ENCODE measurements at places on chromosomes 3 and 15. TPM values are rescaled to one million over a fixed set of nuclear protein-coding genes. Genes with fewer than 3 reads are reported as not detected.
A peak's percentile ranks its signal among the peaks of the same experiment; 100 is the strongest.

DNA sequence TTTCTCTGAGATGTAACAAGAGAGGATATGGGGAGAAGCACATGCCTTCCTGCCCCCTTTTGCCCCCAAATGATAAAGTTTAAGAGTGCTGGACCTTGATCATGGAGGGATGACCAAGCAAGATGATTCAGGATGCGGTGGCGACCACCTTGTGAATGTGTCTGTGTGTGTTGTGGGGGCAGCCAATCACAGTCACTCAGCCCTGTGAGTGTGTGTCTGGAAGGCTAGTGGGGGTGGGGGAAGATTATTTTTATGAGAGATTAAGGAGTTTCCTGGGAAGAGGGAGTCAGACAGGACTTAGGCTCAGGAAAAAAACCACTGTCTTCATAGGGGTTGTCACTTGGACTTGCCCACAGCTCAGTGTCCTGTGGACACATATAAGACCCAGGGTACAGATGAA lies 57.8 kb upstream of the KY start:
- peak; percentile 7 for DNase-seq

The SLC15A2 gene
- 0.63 TPM for total RNA-seq

The FBXW12 gene
- total RNA-seq = 0.46 TPM

DNA sequence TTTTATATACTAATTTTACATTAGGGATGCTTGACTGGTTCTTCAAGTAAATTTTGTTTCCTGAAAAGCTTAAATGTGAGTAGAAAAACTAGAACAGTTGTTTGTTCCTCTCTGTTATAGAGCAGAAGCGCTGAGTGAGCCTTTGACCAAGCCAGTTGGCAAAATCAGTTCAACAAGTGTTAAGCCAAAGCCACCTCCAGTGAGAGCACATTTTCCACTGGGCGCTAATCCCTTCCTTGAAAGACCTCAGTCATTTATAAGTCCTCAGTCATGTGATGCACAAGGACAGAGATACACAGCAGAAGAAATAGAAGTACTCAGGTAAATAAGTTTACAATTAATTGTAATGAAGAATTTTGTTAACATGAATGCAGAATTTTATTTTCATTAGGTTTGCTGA lies 14.6 kb downstream of the CAPN7 start:
- DNase-seq = no peak

The GRAMD1C gene
- total RNA-seq = 2.0 TPM

The GOLGA8K gene
- total RNA-seq = not detected

The LRRC31 gene
- not detected for total RNA-seq

The IGDCC3 gene
- total RNA-seq = 0.27 TPM

GRCh38 chr3:170852324-170852723 lies 17.7 kb downstream of the RPL22L1 start:
- DNase-seq = no peak

The CIDEC gene
- not detected for total RNA-seq

The GPR87 gene
- 16.7 TPM for total RNA-seq

DNA sequence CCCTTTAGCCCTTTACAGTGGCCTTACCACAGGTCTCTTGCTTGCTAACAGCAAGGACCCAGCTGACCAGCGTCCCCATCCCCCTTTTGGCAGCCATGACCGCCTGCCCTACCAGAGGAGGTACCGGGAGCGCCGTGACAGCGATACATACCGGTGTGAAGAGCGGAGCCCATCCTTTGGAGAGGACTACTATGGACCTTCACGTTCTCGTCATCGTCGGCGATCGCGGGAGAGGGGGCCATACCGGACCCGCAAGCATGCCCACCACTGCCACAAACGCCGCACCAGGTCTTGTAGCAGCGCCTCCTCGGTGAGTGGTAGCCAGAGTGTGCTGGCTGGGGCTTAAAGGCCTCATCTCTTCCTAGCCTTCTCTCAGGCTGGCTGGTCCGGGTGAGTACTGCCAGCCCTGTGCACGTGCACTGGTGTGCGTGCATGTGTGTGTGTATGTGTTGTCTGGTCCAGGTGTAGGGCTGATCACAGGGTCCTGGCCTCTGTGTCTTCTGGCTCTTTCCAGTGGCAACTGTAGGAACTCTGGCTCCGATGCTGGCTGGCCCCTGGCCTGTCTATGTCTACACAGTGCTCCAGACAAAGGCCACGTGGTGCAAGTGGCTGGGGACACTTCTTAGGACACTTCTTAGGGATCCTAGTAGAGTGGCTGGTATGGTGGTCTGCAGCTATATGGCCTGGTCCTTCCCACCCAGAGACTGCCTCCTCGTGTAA lies 4.4 kb downstream of the CLK3 start:
- no peak for DNase-seq

The AADACL2 gene
- total RNA-seq = not detected

DNA sequence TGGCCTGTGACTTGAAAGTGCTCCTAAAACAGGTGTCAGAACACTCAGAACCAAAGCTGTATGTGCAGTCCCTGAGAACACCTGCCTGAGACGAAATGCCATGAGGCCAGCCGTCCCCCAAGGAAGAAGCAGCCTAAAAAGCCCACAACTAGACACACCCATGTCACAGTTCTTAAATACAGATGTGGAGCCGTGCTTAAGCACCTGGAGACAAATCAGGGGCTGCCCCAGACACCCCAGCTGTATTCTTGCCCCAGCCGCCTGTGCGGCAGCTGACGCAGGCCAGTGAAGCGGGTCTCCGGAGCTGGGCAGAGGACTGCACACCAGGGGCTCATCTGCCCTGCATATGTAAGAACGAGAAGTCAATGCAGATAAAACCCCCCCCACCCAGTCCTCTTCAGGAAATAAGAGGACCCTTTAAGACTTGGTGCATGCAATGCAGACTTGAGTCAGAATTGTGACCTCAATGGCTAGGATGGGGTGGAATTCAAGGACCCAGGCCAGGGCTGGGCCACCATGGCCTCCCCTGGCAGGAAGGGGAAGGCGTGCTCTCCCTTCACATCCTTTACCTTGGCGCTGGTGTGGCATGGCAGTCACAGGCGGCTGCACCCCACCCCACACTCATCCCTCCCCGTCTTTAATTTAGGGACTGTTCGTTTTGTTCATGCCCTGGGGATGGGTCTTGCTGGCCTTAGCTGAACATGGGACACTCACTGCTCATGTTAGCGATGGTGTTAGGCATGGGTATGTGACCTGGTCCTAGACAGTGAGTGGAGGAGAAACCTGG lies 27.7 kb upstream of the PLXNA1 start:
- DNase-seq = no peak

- DNase-seq = no peak
Measured at GRCh38 chr15:100988297-100988696, 69.1 kb downstream of the LRRK1 start.

The CCRL2 gene
- total RNA-seq = 0.48 TPM

DNA sequence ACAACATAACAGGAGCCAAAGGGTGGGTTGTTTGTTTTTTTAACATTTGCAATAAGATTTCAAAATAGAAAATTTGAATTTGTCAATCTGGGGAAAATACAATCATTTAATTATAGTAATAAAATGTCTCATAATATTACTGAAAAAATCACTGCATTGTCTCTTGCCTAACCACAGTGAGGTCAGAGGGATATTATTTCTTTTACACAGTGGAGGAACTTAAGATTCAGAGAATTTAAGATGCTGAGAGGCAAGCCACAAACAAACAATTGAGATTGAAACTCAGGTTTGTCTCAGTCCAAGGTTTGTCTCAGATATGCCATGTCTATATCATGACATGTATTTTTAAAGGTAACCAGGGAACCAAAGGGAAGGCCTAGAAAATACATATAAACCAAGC lies 428.7 kb downstream of the FOXP1 start:
- DNase-seq = no peak

GRCh38 chr3:185059766-185060165 lies 93.1 kb downstream of the C3orf70 start:
- DNase-seq = no peak

The OR5K2 gene
- total RNA-seq = not detected

The LINS1 gene
- 8.5 TPM for total RNA-seq

GRCh38 chr15:74783072-74783807 lies 1.4 kb downstream of the CSK start:
- no peak for DNase-seq

DNA sequence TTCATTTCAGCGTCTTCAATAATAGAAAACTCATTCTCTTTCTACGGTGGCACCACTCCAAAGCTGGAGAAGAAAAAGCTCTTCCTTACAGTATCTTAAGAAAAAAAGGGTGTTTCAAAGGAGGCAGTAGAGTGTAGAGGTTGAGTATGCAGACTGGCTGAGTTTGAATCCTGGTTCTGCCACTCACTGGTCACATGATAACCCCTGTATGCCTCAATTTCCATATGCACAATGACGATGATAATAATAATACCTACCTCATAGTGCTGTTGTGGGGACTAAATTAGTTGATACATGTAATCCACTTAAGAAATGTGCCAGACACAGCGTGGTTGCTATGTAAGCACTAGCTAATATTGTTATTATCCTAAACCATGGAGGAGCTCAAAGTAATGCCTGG lies 4.5 kb downstream of the ANP32A start:
- no peak for DNase-seq

DNA sequence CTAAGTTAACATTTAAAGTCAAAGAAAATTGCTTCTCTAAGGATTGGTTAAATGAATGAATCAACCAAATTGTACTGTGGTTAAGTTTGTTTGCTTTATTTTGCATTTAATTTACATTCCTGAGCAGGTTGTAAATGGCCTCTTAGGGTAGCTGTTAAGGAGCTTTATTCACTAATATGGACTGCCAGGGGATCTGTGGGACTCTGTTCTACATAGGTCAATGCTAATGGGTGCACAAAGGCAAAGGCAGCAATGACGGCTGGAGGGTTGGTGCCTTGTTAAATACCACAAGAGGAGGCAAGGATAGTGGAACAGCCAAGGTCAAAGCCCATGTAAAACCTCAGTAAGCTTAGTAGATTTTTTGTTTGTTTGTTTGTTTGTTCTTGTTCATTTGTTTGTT lies 89.3 kb upstream of the P2RY1 start:
- DNase-seq = no peak
